Spleen (tissue), 13 donors: ENCODE measurements at places on chromosomes 2 and 18. TPM values are rescaled to one million over a fixed set of nuclear protein-coding genes. Genes with fewer than 3 reads are reported as not detected.
A peak's percentile ranks its signal among the peaks of the same experiment; 100 is the strongest.

MYO5B gene
- 5.0 TPM for total RNA-seq

FAM98A gene
- total RNA-seq = 38.2 TPM

TUBA4B gene
- total RNA-seq = not detected

FSHR gene
- not detected for total RNA-seq

B3GNT7 gene
- 13.2 TPM for total RNA-seq

DNA sequence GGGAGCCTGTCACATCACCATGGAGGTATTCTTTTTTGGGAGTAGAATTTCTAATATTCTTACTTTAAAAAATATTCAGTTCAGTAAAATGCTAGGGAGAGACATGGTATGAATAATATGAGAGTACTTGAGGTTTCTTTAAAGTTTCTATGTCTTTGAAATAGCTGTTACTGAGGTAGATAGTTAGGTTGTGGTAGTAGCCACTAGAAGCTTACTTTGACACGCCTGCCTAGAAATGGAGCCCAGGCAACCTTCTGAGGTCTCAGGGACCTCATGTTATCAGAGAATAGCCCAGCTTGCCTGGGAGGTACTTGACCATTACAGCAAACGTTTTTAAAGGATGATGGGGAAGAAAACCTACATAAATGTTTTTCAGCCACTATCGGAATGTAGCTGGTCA is 131.2 kb downstream of the AGPS start:
- DNase-seq = no peak

- DNase-seq = no peak
Measured at GRCh38 chr18:53489266-53489665, 735.2 kb downstream of the MBD2 start.

- no peak for DNase-seq
Measured at GRCh38 chr2:112627060-112628040, 18.4 kb upstream of the SLC20A1 start.

DNA sequence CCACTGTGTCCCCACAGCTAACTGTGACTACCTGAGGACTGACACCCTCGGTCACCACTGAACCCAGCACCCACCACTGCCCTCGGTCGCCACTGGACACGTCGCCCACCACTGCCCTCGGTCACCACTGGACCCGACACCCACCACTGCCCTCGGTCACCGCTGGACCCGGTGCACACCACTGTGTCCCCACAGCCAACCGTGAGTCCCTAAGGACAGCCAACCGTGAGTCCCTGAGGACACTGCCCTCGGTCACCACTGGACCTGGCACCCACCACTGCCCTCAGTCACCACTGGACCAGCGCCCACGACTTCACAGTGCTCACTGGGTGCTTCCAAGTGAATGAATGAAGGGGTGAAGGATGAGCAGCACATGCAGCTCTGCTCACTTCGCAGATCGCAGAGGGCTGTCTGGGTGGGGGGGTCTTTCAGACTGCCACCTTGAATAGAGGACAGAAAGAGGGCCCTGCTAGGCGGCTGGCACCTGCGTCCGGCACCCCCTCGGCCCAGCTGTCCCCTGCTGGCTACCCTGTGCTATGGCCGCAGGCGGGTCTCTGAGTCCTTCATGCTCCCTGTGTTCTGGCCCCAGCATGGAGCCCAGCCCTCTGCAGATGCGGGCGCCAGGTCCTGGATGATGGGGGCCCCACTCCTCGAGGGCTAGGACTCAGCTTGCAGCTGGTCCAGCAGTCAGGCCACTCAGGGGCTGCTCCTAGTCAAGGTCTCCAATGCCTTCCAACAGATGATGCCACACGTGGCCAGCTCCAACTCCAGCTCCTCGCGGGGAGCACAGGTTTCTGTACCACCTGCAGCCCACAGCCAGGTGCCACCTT is 51.4 kb upstream of the GPC1 start:
- peak; percentile 68 for DNase-seq

DNA sequence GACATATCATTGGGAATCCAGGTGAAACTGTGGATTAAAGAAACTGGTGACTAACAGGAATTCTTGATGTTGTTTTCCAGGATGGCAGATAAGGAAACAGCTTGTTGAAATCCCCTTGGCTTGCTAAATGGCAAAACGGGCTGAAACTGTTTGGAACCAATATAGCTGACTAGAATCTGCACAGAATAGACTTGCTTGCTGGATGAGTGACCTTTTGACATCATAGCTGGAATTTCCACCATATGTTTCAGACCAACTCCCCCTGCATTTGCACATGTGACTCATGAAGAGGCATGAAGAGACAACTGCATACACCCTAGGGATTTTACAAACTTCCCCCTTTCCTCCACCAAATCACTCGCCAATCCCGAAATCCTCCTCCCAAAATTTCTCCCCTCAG is 87.7 kb upstream of the LYPD1 start:
- DNase-seq = no peak

DNA sequence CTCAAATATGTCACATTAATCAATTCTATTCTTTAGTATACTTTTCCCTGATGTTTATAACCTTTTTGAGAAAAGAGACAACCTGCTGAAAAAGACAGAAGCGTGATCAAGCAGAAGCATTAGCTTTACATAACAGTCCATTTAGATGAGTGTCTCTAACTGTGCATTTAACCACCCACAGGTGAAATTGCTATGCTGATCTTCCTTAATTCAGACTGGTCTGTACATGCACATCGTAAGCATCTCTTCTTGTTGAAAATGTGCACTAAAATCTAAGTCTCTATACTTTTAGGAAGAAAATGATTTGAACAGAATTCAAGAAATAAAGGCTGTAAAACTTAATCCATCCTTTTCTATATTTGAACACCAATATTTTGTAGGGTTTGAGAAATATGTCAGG is 794.4 kb upstream of the FSHR start:
- no peak for DNase-seq

DNA sequence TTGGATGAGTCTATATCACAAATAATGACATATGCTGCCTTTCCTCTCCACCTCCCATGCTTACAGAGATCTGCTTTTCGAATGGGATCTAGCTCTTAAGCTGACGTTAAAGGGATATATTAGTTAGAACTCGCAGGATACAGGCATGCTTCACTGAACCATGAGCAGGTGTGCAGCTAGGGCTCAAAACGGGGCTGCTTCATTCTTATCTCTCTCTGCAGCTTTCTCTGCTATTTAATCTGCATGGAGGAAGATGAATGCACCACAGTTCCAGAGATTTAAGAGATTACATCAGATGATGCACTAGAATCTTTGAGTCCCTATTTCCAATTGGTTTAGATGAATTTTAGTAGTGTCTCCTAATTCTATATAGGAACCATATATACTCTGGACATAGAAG is 327.0 kb downstream of the RAD51AP2 start:
- DNase-seq = no peak

GRCh38 chr2:15278296-15278695 is 282.8 kb downstream of the NBAS start:
- DNase-seq = no peak

- no peak for DNase-seq
Measured at GRCh38 chr18:24111936-24112335, 26.9 kb upstream of the CABYR start.

DNA sequence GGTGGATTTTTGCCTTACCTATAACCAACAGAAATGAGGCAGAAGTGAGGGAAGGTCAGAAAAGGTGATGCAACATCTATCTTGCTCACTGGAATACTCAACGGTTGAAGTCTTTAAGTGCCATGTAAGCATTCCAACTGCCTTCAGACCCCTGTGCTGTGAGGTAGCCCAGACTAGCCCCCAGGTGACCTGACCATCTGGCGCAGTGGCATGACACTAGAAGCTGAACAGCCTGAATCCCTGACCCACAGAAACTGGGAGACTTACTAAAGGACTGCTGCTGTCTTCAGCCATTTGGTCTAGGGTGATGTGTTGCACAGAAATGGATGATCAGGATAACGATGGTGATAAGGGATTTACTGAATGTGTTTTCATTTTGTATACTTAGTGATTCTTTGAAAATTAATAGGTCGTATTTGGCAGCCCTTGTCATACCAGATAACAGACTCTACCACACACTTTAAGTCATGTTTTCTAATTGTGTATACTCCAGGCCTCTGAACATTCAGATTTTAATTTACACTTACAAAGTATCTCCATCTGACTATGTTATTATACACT is 161.5 kb downstream of the STK39 start:
- no peak for DNase-seq

- DNase-seq = no peak
Measured at GRCh38 chr2:26202981-26203490, 30.1 kb downstream of the GAREM2 start.

- DNase-seq = peak; percentile 71
Measured at GRCh38 chr2:37739153-37739552, 67.7 kb upstream of the CDC42EP3 start.

DNA sequence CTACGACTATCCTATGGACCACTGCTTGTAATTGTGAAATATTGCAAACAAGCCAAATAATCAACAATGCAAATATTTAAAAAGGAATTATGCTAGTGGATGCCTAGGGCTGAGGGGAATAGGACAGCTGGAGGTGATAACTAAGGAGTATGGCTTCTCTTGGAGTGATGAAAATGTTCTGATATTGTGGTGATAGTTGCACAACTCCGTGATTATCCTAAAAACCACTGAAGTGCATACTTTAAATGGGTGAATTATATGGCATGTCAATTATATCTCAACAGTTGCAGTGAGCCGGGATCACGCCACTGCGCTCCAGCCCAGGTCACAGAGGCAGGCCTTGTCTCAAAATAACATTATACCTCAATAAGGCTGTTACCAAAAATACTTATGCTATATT is 125.1 kb upstream of the SH3BP4 start:
- DNase-seq = no peak

GRCh38 chr2:207385076-207385475 is 144.7 kb upstream of the CREB1 start:
- no peak for DNase-seq

GRCh38 chr2:161163440-161163839 is 3.2 kb downstream of the TANK start:
- DNase-seq = no peak

GRCh38 chr2:239775623-239776435 is 249.3 kb downstream of the NDUFA10 start:
- peak; percentile 71 for DNase-seq

GRCh38 chr2:189210250-189211087 is 30.9 kb upstream of the COL5A2 start:
- no peak for DNase-seq

DNA sequence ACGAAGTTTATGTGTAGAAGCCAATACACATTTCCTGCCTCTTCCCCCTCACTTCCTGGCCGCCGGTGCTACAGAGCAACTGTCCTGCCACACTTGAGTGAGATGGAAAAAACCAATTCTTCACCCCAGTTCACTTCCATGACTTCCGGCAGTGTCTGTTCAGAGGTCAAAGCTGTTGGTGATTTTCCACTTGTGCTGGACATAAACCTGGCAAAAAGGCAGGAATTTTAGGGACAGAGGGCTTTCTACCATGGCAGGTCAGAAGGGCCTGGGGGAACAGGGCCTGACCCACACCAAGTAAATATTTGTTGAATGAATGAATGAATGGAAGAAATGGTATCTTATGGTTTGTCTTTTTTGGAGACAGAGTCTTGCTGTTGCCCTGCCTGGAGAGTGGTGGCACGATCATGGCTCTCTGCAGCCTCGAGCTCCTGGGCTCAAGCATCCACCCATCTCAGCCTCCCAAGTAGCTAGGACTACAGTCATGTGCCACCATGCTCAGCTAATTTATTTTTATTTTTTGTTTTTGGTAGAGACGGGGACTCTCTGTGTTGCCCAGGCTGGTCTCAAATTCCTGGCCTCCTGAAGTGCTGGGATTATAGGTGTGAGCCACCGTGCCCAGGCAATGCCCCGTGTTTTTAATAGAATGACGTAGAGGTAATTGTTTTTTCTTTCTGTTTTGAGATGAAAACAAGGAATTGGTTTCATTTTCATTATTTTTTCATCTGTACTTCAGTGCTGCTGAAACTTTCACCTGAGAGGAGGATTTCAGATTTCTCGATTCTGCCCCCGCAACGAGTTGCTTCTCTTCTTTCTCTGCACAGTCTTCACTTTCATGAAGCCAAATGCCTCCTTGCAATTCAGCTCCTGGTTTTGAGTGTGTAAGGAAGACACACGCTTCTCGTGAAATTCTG is 48.0 kb upstream of the LPIN2 start:
- DNase-seq = no peak

DNA sequence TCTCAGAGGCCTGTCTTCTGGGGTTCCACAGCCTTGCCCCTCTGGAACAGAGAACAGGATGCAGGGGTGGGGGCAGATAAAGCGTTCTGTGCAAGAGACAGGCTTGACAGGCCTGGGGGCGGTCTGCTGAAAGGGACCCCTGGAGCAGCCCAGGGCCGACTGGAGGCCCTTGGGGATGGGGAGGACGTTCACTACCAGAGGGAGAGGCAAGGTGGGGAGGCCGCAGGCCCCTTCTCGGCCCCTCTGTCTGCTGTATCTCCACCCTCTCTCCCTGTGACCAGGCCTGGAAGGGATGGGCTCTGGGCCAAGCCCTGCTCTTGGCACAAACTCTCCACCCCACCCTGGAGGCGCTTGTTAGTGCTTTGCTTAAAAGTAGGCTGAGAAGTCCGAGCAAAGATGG is 27.3 kb upstream of the INHBB start:
- peak; percentile 56 for DNase-seq

DNA sequence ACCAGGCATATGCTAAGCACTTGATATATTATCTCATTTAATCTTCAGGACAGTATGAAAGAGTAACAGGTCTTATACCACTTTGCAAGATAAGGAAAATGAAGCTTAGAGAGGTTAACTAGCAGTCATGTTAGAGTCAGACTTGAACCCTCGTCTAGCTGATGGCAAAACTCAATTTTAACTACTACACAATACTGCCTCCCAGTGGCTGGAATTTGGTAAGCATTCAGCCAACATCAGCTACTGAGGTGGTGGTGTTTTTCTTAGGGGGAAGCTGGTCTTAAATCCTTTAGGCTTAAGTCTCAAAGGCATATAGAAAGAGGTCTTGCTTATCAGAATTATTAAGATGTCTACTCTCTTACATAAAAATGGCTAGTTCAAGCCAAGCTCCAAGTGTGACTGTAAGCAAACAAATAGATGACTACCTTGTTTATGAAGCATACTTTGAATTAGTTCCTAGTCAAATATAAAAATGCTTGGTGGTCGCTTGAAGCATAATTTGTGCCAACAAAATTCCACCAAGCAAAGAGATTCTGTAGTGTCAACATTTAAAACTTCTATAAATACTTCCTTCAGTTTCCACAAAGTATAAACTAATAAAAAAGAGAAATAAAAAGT is 325.4 kb upstream of the FIGN start:
- DNase-seq = no peak

DNA sequence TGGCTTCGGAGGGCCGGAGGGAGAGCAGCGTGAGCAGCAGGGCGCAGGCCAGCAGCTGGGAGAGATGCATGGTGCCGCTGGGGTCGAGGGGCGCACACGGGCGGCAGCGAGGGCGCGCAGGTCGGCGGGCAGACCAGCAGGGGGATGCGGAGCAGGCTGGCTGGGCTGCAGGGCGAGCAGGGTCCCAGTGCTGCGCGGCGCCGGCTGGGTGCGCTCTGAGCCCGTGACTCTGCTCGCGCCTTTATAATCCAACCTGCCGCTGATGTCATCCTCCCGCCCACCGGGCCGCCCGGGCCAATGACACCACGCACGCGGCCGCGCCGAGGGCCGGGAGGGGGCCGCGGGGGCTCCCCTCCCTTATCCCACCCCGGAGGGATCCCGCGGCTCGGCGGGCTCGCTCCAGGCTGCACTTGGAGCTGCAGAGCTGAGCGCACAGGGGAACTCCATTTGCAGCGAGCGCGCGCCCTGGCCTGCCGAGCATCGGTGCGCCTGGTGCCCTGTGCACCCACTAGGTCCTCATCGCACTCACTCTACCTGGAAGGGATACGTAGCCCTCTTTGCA is at the start of gene NPPC:
TSS of gene NPPC (minus strand) at position 217 of the 562 bp plus-strand sequence. CDS start at position 70, 147 bp downstream.
- DNase-seq = peak; percentile 76
